ENCODE measurements at places on chromosomes 7 and 10. TPM values are rescaled to one million over a fixed set of nuclear protein-coding genes. Genes with fewer than 3 reads are reported as not detected.

PLEKHS1 gene
- total RNA-seq, result not detected

TRPV5 gene
- total RNA-seq, result not detected

NEUROG3 gene
- total RNA-seq, result not detected

CLDN3 gene
- not detected for total RNA-seq

SEMA3A gene
- 52.1 TPM for total RNA-seq

TAS2R4 gene
- 1.9 TPM for total RNA-seq

MRC1 gene
- under 0.01 TPM for total RNA-seq

TCF7L2 gene
- total RNA-seq, result 3.7 TPM

STEAP1B gene
- 23.4 TPM for total RNA-seq

PRKG1 gene
- 27.2 TPM for total RNA-seq

CHAT gene
- not detected for total RNA-seq

CALN1 gene
- not detected for total RNA-seq
